Effector memory CD4-positive, alpha-beta T cell (primary cell): ENCODE measurements at places on chromosomes 5 and 9.

DNA sequence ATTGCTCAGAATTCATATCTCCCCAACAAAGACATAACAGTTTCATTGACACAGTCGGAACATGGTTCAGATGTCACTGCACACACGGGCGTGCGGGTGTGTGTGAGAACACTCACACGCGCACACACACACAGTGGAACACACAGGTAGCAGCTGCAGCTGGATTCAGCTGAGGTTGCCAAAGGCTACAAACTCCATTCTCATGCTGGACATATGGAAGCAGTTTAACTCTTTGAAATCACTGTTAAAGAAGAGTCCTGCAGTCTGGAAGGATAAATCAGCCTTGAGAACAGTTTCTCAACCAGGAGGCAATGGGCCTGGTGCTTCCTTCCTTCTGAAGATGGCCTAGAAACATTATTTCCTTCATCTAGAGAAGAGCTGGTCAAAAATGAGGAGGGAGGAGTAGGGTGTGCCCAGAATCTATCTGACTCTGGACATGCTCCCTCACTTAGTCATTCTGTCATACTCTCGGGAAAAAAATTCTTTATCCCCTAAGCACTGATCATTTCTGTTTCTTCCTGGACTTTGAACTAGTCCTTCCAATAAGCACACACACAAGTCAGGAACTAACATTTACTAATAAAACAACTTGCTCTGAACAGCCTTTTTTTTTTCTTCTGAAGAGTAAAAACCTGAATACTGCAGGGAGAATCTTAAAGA, 160.6 kb downstream of the ZDHHC21 start:
- no peak for DNase-seq

DNA sequence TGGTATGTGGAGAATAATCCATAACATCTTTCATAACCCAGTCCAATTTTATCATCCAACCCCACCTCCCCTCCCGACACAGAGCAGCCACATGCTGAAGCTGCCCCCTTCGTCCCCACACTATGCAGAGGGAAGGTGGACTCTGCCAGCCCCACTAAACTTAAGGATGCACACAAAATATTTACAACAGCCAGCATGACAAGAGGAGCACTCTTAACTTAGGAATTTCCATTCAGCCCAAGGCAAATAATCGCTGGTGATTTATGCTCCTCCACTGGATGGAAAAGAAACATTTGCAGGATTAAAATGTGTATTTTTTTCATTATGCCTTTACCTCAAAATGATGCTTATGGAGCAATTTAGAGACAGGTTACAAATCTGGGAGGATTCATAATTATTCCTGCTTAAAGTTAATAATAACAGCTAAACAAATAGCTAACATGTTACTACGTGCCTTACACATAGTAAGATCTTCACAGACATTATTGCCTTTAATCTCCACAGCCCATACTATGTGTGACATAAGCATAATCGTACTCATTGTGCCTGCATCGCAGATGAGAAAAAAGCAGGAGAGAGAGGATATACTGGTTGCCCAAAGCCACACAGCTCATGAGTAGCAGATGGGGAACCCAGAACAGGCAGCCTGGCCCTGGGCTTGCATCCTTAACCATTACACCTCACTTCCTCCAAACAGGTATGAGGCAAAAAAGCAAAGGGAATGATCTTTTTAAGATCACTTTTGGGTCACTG, 92.6 kb downstream of the GLIS3 start:
- no peak for DNase-seq

- DNase-seq: no peak
Observed at GRCh38 chr5:40853632-40854192, 12.5 kb downstream of the CARD6 start.

GRCh38 chr5:77146896-77147295, 59.8 kb upstream of the ZBED3 start:
- DNase-seq: no peak

- no peak for DNase-seq
Observed at GRCh38 chr5:4579679-4580078, 560.5 kb upstream of the ADAMTS16 start.

- no peak for DNase-seq
Observed at GRCh38 chr5:172502969-172503368, 48.6 kb upstream of the SH3PXD2B start.

GRCh38 chr5:10538103-10538788, 25.6 kb upstream of the ANKRD33B start:
- DNase-seq: no peak

GRCh38 chr9:79083621-79084020, 488.1 kb upstream of the TLE4 start:
- no peak for DNase-seq

- no peak for DNase-seq
Observed at GRCh38 chr5:105042623-105043022, 1480.0 kb upstream of the NUDT12 start.

- no peak for DNase-seq
Observed at GRCh38 chr5:144072518-144072927, 97.9 kb downstream of the YIPF5 start.

GRCh38 chr5:14445013-14445412, 136.6 kb upstream of the OTULINL start:
- DNase-seq: no peak

DNA sequence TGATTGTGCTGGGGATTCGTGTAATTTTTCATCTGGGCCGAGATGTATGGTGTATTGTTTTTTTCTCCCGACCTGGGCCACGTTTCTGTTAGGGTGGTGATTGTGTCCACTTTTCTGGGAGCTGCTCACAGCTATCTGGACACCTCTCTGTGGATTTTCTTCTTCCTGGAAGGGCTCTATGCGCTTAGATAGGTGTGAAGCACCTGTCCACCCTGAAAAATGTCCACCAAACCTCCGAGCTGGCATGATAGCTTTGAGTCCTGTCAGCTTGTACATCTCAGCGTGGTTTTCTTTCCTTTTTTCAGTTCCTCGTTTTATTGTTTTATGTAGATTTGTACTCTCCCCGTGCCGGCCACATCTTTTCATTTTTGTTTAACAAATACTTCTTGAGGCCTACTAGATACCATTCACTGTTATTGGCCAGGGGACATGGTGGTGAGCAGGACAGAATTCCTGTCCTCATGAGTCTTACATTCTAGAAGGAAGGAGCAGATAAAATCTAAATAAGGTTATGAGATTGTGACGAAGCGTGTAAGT, 1.1 kb downstream of the UGCG start:
- DNase-seq: no peak

DNA sequence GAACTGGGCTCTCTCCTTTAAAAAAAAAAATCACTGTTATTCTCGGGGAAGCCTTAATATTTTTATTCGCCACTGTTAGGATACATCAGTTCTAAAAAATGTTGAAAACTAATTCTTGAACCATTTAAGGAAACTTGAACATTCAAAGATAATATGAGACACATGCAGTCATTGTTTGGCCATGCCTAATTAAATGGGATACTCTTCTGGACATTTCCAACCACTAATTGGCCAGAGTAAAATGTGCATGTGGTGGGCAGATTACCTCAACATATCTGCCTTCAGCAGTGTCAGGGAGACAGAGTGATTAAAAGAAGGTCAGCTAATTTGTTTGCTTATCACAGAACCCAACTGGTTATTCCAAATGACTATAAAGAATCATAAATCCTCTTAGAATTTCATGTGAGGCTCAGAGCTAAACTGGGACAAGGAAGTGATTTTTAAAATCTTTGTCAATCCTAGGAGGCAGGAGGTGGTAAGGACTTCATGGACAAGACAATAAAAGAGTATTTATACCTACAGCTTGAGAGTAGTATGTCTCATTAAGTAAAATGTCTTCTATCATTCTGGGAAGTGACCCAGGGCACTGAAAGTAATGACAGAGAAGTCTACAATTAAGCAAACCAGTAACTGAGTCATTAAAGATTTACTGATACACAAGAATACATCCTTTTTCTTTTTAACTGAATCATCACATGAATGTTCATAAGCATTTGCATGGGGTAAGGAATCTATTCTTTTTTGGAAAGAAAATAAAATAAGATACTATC, 242.9 kb upstream of the TRPM3 start:
- no peak for DNase-seq

GRCh38 chr9:96100385-96101300, 201.3 kb downstream of the HSD17B3 start:
- no peak for DNase-seq
